ENCODE measurements at places on chromosomes 13 and 19.

DNA sequence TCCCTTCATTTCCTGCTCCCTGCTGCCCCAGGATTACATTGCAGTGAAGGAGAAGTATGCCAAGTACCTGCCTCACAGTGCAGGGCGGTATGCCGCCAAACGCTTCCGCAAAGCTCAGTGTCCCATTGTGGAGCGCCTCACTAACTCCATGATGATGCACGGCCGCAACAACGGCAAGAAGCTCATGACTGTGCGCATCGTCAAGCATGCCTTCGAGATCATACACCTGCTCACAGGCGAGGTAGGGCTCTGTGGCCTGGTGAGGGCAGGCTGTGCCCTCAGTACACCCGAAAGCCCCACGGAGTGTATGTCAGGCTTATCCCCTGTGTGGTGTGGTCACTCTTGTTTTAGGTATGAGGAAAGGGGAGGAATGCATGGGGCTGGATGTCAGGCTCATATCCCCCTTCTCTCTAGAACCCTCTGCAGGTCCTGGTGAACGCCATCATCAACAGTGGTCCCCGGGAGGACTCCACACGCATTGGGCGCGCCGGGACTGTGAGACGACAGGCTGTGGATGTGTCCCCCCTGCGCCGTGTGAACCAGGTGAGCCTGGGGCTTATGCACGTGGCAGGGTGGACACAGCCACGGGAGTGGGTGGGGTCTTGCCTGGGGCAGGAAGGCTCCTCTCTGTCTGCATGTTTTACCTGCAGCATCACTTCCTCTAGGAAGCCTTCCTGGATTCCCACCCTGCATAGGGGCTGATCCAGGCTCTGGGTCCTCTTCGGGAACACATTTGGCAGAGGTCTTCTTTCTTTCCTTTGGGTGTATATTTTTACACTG is 2.3 kb upstream of the RNF225 start:
- no peak for DNase-seq

- DNase-seq: no peak
These were observed 9.9 kb downstream of the CEACAM4 start for GRCh38 chr19:41616792-41617621.

DNA sequence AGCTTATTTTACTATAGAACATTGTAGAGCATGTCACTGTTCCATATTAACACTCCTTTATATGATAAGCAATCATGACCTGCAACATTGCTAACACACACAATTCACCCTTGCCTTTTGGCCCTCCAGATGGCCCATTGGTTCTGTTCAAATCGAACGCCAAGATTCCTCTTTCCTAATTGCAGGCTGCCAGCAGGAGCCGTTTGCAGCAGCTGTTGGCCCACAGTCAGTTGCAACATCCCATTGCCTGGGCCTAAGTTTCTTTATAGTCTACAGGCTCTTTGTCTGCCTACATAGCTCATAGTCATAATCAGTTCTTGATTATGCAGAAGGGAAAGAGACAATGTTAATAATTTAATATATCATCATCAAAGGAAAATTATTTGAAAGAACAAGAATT is 37.6 kb downstream of the KCTD12 start:
- DNase-seq: peak; percentile 62

- DNase-seq: no peak
These were observed 126.2 kb upstream of the SPACA7 start for GRCh38 chr13:112249644-112250610.

DNA sequence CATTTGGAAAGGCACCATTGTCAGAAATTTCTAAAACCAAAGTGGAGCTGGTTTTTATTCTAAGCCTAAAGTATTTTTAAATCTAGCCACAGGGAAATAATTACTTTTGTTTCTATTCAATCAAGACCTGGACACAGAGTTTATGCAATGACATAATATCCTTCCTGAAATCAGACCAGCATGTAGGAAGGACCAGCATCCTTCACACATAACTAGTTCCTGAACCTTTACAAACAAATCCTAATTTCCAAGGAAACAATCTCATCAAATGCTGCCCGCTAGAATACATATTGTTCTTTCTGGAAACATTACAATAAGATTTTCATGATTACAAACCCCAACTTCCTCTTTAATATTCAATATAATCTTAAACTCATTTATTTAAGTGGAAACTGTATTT is 1.5 kb downstream of the STARD13 start:
- DNase-seq: no peak

- DNase-seq: no peak
These were observed 1.3 kb downstream of the FPR3 start for GRCh38 chr19:51796195-51796679.

DNA sequence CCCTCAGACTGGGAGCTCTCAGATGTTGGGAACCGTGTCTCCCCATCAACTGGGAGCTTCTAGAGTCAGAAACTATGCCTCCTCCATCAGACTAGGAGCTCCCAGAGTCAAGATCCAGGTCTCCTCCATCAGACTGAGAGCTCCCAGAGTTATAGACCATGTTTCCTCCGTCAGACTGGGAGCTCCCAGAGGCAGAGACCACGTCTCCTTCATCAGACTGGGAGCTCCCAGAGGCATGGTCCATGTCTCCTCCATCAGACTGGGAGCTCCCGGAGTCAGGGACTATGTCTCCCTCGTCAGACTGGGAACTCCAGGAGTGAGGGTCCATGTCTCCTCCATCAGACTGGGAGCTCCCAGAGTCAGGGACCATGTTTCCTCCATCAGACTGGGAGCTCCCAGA is 10.0 kb downstream of the CEACAM16 start:
- no peak for DNase-seq

DNA sequence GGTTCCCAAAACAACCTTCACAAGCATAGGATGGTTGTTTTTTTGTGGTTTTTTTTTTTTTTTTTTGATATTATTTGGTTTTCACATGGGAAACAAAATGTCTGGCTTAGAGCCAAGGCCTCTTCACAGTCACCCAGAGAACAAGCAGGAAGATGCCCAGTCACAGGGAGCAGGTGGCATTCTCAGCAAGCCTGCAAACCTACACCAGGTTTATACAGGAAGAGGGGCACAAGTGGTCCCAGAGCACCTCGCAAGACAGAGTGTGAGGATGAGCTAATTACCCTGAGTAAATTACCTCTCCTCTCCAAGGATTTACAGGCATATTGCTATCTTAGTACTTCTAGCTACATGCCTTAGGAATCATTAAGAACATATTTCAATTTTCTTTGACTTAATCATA is 1375.6 kb downstream of the EFNB2 start:
- DNase-seq: peak; percentile 2

DNA sequence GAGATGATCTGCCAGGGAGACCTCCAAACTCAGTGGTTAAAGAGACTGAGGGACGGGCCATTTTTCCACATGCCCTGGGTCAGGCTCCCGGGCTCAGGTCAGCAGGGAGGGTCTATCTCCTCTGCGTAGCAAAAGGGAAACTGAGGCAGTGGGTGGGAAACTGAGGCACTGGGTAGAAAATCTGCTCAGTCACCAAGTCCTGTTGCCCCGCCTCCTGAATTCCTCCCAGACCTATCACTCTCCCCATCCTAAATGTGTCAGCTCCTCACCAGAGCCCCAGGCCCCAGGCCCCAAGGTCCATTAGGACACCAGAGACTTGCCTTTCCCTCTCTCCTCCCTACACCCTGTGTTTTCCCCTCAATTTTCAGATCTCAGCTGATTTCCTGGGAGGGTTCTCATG is 2.4 kb downstream of the CD320 start:
- DNase-seq: no peak

GRCh38 chr13:71801781-71802180 is 65.2 kb downstream of the DACH1 start:
- peak; percentile 14 for DNase-seq

DNA sequence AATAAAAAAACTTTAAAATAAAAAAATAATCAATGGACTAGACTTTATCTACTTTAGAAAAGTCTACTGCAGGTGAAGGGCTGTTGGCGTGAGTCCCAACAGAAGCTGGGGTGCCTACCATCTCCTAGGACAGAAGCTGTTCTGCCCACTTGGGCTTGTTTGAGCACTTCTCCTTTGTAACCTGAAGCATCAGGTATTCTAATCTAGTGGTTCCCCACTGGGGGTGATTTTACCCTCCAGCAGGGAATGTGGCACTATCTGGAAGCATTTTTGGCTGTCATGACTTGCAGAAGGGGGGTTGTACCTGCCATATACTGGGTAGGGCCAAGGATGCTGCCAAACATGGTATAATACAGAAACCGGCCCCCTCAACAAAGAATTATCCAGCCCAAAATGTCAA is 16.2 kb upstream of the DOCK9 start:
- DNase-seq: no peak

- DNase-seq: no peak
These were observed at the start of gene ANGPTL4 for GRCh38 chr19:8363803-8364771. Gene ANGPTL4 (plus strand): TSS chr19:8364155. CDS start chr19:8364322, 167 bp downstream.

DNA sequence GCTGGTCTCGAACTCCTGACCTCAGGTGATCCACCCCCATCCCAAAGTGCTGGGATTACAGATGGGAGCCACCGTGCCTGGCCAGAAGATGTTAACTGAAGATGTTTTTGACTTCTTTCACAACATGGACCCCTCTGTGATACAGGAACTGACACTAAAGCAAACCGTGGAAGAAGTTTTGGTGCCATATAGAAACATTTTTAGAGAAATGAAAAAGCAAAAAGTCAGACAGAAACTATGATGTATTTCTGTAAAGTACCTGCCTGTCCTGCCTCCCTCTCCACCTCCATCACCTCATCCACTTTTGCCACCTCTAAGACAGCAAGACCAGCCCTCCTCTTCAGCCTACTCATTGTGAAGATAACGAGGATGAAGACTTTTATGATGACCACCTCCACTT is 11.3 kb downstream of the FBXO27 start:
- DNase-seq: no peak

GRCh38 chr19:13181747-13182388 is 31.7 kb downstream of the IER2 start:
- no peak for DNase-seq

DNA sequence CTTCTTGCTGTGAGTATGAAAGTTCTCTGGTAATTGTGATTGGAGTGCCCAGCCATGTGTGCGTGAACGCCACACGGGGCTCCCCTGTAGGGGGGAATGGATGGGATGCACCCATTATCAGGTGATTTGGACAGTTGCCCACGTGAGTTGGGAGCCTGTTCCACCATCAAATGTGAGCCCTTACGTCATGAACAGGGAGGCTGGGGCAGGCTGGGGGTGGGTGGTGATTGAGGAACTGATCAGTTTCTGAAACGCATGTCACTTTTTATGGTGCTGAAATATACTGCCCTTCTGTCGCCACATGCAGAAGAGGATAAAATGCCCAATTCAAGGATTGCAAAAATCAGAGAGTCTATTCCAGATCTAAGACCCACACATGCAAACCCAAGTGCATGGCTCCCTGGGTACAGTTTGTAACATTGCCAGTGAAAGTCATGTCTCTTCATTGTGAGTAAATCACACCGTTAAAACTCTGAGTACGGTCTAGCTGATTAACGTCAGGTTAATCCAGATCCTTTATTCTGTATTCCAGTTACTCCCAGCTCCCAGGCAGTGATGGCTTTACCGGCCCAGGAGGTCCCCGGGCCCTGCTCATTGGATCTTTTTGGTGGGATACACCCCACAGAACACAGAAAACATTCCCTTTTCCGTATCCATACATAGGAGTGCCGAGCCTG is 90.2 kb downstream of the RAB20 start:
- DNase-seq: no peak

DNA sequence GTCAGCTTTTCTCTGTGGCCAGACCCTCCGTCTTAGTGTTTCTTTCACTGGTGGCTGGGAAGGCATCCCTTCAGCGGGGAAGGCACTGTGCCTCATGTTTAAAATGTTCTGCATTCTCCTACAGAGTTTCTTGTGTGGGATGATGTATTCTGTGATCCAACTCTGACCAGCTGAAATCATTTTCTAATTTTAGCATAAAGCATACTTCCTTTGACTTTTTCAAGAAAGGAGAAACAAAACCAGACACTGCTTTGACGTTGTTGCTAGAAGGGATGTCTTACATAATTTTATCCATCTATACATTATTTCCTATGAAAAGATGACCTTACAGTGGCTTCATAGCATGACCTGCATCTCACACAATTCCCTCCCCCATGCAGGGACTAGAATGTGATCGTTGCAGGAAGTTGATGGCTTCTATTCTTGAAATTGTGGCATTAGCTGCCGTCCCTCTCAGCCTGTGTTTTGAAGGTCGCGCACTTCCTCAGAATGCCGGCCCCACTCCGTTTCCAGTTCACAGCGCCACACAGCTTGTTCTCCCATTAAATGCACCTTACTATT is 38.6 kb upstream of the TEX29 start:
- no peak for DNase-seq

- DNase-seq: no peak
These were observed 463.0 kb upstream of the KLHL1 start for GRCh38 chr13:70571221-70571620.

- no peak for DNase-seq
These were observed 20.5 kb downstream of the ZNF114 start for GRCh38 chr19:48290401-48290770.

DNA sequence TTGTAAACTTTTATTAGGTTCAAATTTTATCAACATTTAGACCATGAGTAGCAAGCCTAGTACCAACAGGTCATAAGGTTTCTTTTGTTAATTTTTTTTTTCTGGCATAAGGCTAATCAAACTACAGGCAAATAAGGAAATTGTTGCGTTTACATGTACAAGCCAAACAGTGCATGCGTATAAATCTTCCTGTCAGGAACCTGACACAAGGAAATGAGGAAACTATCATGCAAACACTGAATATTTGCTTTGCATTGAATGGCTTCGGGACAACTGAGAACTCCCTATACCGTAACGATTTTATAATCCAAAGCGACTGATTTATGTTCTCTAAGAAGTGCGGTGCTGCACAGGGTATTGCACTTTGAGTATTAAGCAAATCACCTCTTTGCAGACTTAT is 133.0 kb upstream of the TRPC4 start:
- peak; percentile 36 for DNase-seq

DNA sequence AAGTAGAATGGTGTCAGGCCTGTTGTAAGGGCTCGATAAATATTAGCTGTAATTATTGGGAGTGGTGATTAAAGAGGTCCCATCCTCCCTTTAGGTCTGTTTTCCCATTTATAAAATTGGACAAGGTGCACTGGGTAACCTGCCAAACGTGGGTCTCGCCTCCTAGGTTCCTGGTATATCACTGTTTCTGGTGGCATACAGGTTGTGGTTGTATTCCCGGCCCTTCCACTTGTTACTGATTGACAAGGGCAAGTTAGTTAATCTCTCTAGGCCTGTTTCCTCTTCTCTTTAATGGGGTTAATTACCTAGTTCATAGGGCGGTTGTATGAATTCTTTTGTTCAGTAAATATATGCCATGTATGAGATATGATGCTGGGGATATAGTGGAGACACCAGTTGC is 1.5 kb downstream of the PPP2R1A start:
- no peak for DNase-seq

- DNase-seq: no peak
These were observed 36.4 kb upstream of the NANOS3 start for GRCh38 chr19:13840305-13841085.

GRCh38 chr19:40667602-40668001 is 22.8 kb downstream of the NUMBL start:
- DNase-seq: no peak

- DNase-seq: no peak
These were observed 184.2 kb downstream of the ABCC4 start for GRCh38 chr13:95117092-95117491.

DNA sequence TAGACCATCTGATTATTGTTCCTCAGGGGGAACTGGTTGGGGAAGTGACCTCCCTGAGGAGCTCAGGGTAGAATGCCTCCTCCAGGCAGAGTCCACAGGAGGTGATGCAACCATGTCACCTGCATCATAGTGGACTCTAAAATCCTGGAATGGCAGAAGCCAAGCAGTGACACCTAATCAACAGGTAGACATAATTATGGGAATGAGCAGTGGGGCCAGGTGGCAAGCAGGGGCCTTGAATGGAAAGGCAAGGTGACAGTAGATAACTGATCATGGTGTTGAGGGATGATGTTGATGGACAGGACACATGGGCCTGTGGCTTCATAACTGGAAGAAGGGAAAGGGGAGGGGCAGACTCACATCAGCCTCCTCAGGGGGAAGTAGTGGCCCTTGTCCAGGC is 27.3 kb upstream of the IRS2 start:
- no peak for DNase-seq
